ENCODE measurements at places on chromosomes 11 and 22. TPM values are rescaled to one million over a fixed set of nuclear protein-coding genes. Genes with fewer than 3 reads are reported as not detected.
A peak's percentile ranks its signal among the peaks of the same experiment; 100 is the strongest.

DNA sequence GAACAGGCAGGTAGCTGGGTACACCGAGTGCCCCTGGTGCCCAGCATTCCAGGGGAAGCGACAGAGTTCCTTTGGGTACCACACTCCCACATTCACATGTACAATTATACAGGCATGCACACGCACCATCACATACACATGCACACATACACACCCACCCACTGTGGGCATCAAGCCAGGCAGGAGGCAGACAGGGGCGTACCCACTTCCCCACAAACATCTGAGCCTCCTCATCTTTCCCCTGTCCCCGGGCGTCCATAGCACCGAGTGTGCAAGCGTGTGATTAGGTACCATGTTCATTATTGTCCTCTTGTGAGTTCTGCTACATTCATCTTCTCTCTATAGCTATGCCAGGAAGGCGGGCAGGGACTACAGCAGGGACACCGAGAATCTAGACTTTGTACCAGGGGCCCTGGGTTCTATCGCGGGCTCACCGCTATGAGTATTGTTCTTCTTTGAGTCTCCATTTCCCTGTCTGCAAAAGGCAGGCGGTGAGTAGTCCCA, 2.1 kb upstream of the CARD10 start:
- no peak for DNase-seq

DNA sequence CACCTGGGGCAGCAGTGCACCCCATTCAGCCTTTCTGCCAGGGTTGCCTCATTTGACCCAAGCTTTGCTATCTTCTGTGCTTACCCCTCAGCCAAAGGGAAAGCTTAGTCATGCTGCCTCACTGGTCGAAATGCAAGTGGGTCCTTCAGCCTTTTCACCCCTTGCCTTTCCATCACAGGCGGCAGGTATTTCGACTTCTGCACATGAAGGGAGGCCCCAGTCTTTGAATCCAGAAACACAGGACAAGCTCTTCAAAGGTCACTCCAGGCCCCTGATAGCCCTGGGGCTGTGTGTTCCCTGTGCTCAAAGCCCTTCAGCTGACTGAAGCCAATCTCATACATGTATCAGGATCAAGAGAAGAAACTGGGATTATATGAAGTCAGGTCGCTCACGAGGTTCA, 129.7 kb downstream of the SNX19 start:
- DNase-seq, result peak; percentile 29

GRCh38 chr11:120331301-120331996, 4.8 kb upstream of the ARHGEF12 start:
- peak; percentile 93 for DNase-seq

- peak; percentile 45 for DNase-seq
These were observed 22.6 kb downstream of the ARHGEF17 start for GRCh38 chr11:73330569-73331093.

GRCh38 chr11:12050470-12051286, 42.3 kb upstream of the DKK3 start:
- no peak for DNase-seq

DNA sequence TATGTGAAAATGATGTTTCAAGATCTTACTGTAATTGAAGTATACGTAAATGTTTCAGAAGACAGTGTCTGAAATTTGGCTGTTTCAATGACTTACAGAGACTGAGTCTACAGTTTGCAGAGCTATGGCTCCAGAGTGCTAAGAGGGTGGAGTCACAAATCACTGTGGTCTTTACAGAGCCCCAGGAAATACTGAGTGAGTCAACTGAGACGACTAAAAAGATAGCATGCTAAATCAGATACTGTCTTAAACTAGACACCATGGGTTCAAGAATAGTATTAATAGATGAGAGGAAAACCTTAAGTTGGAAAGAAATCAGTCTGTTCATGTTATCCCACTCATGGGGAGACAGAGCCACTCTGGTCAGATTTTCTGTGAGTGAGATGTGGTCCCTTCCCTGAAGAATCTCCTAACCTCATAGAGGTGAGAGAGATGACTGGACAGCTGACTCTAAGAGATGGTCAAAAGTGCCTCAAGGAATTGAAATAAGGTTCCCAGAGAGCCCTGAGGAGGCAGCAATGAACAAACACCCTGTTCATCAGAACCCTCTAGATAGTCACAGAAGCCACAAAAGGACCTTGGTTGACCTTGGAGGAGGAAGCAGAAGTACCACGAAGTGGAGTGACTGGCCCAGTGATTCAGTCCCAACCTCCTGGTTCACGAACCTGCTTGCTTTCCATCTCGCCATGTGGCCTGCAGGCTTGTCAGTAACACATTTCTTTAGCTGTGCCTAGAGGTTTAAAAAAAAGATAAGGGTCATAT, 30.2 kb downstream of the C11orf91 start:
- peak; percentile 94 for DNase-seq

DNA sequence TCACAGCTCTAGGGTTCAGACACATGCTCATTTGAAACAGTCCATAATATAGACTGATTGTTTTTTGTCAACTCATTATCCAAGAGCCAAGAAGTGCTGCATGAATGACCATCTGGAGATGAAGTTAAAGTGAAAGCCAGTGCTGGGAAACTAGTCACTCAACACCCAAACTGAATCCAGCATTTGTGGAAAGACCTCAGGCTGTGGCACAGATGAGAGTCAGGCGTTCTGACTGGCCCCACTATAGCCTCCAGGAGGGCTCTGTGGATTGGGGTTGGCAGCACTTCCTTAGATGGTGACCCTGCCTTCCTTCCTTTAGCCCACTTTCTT, 2.1 kb downstream of the FEZ1 start:
- DNase-seq, result no peak

DNA sequence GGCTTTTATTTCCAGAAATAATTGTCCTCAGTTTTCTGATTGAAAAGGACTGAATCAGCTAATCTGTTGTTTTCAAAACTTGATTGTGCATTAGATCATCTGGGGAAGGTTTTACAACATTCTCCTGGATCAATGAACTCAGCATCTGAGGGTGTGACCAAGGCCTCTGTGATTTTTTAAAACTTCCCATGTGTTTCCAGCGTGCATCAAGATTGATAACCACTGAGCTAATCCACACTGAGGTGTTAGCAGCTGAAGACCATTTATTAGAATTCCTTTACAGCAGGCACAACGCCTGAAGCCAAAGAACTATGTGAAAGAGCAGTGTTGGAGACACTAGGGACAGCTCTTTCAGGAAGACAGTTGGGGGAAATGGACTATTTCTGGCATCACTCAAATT, 10.2 kb downstream of the VSTM5 start:
- DNase-seq, result no peak

ARHGAP42 gene
- total RNA-seq, result 7.0 TPM

All from M059J (cell line).